ENCODE measurements at places on chromosomes 6 and 20. TPM values are rescaled to one million over a fixed set of nuclear protein-coding genes. Genes with fewer than 3 reads are reported as not detected.

Gene C6orf163
- 0.95 TPM for total RNA-seq

Gene RRAGD
- 14.8 TPM for total RNA-seq

Gene COL10A1
- total RNA-seq, result not detected

Gene MAP3K5
- total RNA-seq, result 9.2 TPM

Gene SH3BGRL2
- 1.1 TPM for total RNA-seq

Gene HFE
- total RNA-seq, result 0.89 TPM

Gene PACRG
- not detected for total RNA-seq

Gene CRISP2
- not detected for total RNA-seq

Gene SLC26A8
- not detected for total RNA-seq

Gene CST4
- not detected for total RNA-seq

Gene GABRR1
- total RNA-seq, result not detected

Gene POU3F2
- total RNA-seq, result not detected

Gene BMP7
- total RNA-seq, result not detected

Gene SLC25A27
- total RNA-seq, result 1.1 TPM

Gene DACT2
- total RNA-seq, result not detected

Gene PTPRT
- total RNA-seq, result not detected

Gene FKBP1C
- total RNA-seq, result 1.4 TPM

Gene YIPF3
- 41.6 TPM for total RNA-seq

Gene PXMP4
- total RNA-seq, result 7.0 TPM

Gene APCDD1L
- total RNA-seq, result not detected

Gene BTNL2
- total RNA-seq, result not detected

Gene TFAP2A
- total RNA-seq, result not detected

Gene GSTA3
- not detected for total RNA-seq

Gene JPH2
- total RNA-seq, result not detected

Gene ZNF831
- total RNA-seq, result 5.4 TPM

Gene PHF20
- 55.9 TPM for total RNA-seq

Gene LCA5
- total RNA-seq, result 0.06 TPM

Gene SMPDL3A
- 0.19 TPM for total RNA-seq

Gene ERMARD
- 25.1 TPM for total RNA-seq

Gene CST5
- not detected for total RNA-seq

Gene PI16
- 0.23 TPM for total RNA-seq

Gene SLC32A1
- total RNA-seq, result not detected

Gene SLC22A1
- 0.75 TPM for total RNA-seq

Gene TRIM40
- not detected for total RNA-seq

Gene SUPT3H
- total RNA-seq, result 17.4 TPM

Gene ECT2L
- total RNA-seq, result not detected

Gene PGC
- not detected for total RNA-seq

Gene GNAS
- 723 TPM for total RNA-seq

Gene CCN2
- not detected for total RNA-seq

Gene IL17F
- total RNA-seq, result 1.5 TPM

Gene TBCC
- 17.3 TPM for total RNA-seq

Gene ETV7
- total RNA-seq, result 0.36 TPM

Gene RHAG
- total RNA-seq, result not detected

Gene CNKSR3
- 0.94 TPM for total RNA-seq

All from activated CD8-positive, alpha-beta memory T cell treated with anti-CD3 and anti-CD28 coated beads for 36 hours (primary cell).